ENCODE measurements at places on chromosomes 4 and X.

- DNase-seq, result no peak
Measured at GRCh38 chrX:51922561-51922960, 29.1 kb downstream of the MAGED1 start.

DNA sequence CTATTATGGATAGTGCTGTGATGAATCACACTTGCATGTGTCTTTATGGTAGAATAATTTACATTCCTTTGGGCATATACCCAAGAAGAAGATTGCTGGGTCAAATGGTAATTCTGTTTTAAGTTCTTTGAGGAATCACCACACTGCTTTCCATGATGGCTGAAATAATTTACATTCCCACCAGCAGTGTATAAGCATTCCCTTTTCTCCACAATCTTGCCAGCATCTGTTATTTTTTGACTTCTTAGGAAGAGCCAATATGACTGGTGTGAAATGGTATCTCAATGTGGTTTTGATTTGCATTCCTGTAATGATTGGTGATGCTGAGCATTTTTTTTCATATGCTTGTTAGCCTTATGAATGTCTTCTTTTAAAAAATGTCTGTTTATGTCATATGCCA is 1120.2 kb downstream of the ARAP2 start:
- DNase-seq, result no peak

DNA sequence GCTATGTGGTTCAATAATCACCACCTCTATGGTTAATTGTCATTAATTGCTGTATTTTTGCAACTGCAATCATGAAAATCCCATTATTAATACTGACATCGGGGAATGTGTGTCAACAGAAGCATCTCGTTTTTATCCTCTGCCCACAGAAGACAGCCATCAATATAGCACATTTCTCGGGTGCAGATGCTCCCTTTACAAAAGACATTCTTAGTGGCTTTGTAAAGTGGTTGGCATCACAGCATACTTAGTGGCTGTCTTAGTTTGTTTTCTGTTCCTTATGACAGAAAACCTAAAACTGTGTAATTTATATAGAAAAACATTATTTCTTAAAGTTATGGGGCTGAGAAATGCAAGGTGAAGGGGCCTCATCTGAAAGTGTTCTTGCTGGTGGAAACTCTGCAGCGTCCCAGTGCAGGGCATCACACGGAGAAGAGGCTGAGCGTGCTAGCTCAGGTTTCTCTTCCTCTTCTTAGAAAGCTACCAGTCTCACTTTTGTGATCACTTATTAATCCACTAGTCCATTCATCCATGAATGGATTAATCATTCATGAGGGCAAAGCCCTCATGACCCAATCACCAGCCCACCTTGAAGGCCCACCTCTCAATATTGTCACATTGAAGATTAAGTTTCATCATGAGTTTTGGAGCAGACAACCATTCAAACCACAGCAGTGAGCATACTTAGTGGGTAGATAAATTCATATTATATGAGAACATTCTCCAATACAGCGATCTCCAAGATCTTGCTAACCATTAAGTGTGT is 1067.7 kb upstream of the PABPC4L start:
- no peak for DNase-seq

DNA sequence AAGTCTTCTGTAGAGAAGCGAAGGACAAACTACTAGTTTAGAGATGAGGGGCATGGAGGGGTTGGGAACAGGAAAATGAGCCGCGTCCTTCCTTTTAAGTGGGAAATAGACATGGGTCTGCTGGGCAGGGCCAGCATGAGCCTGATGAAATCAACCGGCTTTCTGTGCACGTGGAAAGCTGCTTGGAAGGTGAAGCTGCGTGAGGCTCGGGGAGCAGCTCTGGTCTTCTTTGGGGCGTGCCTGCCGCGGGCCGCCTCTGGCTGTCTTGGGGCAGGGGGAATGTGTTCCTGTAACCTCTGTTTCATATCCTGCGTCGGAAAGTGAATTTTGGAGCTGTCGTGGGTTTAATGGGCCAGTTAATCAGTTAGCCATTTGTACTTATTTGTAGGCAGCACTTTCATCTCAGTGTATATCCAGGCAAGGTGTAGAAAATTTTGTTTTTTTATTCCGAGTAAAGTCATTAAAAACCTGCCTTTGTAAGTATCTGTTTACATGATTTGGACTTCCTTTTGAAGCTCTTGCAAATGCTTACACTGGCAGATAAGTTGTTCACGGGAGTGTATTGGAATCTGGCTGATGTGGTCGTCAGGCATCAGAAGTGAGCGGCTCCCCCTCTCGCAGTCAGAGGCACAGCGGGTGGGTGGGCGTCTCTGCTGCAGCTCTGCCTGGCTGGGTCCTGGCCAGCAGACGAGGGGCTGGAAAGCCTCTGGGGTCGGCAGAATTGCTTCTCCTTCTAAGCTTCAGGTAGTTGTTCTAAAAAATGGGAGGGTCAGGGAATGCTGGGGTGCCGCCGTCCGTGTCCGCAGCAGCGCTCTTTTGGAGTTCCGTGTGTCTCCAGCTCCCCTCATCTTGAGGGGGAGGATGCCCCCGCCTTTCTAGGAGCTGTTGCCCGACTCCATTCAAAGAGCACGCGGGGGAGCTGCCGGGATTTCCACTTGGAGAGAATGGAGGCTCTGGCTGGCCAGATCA is 70.5 kb upstream of the HGFAC start:
- DNase-seq, result no peak

DNA sequence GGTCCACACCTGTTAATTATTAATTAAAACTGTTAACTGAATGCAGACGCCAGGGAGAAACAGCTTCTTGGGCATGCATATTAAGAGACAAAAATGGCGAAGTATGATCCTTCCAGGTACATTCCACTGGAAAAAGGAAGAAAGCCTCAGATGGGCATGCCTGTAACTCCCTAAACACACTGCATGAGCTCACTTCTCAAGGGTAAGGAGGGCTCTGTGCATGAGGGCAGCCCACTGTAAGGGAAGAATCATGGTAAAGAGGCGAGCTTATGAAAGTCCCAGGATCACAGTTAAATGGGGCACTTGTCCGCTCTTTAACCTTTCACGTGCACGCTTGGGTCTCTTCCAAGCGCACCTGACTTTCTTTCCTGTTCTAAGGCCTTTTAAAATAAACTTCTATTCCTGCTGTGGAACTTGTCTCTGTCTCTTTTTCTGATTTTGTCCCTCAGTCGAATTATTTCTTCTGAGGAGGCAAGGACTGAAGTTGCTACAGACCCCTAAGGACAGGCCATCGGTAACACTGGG is 321.7 kb downstream of the PPP1R2C start:
- DNase-seq, result no peak

DNA sequence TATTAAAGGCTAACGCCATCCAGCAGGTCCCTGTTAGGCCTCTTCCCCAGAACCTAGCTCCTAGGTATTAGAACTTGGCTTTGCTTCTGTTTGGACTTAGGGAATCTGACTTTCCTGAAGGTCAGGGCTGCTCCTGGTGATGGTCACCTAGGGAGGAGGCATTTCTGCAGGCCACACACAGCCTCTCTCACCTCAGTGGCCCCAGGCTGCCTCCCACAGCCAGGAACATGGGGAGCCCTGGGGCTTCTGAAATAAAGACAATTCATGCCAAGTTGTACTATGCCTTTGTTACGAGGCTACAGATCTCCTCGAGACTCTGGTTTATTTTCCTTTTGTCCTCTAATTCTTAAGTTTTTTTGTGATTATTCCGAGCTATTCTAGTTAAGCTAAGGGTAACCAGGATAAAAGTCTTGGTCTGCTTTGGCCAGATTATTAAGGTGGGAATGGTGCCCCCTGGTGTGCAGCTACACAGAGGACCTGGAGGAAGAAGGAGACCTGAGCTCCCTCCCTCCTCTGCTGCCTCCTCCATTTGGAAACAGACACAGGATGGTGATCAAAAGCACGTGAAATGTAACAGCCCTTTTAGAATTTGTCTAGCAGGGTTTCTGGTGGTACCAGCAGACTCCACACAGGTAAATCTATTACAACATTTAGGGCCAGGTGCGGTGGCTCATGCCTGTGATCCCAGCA is 131.0 kb downstream of the DCLK2 start:
- DNase-seq, result no peak

DNA sequence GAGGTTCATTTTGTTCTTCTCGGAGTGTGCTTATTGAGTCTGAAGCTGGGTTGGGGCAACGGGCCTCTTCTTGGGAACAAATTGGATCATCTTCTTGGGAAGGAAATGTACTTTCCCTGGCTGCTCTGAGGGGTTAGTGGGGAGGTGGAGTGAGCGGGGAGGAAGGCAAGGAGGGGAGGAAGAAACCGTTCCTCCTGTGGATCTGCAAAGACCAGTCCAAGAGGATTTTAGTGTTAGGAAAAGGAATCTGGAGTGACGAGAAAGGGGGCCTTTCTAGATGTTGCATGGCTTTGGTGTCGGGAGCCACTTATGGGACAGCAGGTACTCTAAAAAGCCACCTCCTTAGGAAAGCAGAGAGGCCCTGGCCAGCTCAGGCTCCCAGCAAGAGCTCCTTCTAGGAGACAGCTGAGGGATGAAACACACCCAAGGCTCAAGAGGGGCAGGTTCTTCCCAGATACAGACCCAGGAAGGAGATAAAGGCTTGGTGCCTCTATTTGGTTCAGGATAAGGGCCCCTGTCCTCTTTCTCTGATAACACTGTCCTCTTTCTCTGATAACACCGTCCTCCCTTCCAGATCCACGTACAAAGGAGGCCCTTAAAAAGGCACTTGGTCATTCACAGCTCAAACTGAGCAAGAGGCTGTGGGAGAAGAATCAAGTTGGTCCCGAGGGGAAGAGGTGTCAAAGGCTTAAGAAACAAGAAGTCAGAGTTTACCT is 451 bp downstream of the SOD3 start:
- DNase-seq, result no peak

DNA sequence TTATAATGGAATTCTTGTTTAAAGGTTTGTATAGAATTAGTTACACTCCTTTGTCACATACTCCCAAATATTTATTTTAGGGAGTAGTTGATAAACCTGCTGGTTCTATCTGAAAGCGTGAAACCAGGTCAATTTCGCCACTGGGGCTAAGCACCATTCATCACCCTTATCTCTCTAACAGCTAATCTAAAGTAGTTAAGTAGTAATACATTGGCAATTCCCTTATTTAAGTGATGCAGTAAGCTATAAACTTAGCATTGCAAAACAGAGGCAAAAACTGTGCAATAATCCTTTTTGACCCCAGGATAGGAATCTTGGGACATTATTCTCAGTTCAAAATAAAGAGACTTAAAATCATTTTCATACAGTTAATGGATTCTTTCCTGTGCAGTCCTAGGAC is 33.7 kb upstream of the PTPN13 start:
- no peak for DNase-seq

DNA sequence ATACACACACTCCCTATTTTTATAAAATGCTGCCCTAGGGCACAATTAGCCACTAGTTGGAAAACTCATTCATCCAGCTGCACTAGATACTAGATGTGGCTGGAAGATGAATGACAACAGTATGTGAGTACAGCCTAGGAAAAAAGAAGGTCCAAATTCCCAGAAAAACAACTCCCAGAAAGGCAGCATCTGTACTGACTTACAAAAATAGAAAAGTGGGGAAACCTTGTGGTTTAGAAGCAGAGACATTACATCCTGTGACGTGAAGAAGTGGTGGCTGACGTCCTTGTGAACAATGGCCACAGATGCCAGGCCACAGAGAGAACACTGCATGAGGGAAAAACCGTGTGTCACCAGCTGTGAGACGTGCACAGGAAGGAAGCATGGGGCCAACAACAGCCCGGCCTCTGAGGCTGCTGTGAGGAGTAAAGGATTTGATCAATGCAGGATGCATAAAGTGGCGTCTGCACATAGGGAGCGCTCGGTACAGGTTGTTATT is 81.2 kb downstream of the SPRY1 start:
- no peak for DNase-seq

DNA sequence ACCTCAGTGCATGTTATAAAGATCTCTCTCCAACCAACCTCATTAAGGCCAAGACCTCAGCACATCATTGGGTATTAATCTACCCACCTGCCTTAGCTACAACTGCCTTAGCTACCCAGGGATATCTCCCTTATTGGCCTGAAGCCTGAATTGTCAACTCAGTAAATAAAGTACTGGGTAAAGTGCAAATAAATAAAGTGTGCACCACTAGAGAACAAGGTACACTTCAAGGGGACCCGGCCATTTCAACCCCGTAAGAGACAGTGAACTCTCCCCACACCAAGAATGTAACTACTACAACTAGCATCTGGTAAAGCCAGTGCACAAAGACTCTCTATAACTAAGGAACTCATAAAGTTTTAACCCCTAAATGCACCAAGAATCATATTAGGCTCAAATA is 61.7 kb upstream of the POU3F4 start:
- DNase-seq, result no peak

Data from stimulated activated CD4-positive, alpha-beta T cell treated with anti-CD3 and anti-CD28 coated beads, Interleukin-12 subunit alpha, Interleukin-12 subunit beta, amount 100 ng/mL, for 4 hours (primary cell).